ENCODE measurements at places on chromosomes 7 and 10.

- no peak for DNase-seq
Measured at GRCh38 chr10:104680467-104681401, 39.6 kb downstream of the SORCS3 start.

- no peak for DNase-seq
Measured at GRCh38 chr10:127102176-127102575, 94.2 kb downstream of the INSYN2A start.

- DNase-seq = no peak
Measured at GRCh38 chr7:112596981-112597380, 116.2 kb downstream of the LSMEM1 start.

DNA sequence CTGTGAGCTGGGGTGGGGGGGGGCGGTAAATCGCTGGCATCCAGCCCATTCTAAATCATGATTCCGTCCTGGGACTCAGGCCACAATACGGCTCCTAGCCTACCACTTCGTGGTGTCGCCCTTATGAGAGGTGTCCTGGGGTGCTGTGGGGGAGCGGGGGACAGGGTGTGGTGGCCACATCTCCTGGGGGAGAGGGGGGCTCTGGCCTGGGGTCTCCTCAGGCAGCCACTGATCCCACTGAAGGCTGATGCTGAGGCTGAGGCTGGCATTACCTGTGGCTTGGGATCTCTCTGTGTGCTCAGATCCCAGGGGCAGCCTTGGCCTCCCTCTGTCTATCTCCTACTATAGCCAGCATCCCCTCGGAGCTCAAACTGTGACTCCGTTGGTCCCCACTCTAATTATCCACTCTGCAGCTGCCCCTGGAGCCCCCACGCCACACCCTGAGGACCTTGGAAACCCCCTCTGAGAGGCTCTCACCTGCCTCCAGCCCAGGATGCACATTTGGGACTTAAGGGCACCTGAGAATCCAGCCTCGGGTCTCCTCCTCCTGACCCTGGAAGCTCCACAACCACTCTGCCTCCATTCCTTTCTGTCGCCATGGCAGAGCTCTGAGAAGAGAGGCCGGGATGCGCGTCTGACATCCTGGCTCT is 249.3 kb upstream of the TCERG1L start:
- no peak for DNase-seq

GRCh38 chr10:71727738-71728737 is 8.5 kb upstream of the C10orf105 start:
- DNase-seq = no peak

DNA sequence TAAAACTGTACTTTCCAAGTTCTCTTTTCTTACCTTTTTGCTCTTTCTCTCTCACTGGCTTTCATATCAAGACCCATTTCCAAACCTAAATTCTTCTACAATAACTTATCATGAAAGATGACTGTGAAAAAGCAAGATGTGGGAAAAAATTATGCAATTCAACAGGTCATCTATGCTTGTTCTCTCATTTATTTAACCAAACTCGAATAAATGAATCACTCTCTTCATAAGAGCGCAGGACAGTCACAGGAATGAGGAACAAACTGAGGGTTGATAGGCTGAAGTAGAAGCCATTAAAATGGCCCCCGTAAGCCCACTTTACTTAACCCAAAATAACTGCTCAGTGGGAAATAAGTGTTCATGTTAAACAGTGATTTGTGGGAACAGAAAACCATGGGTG is 1289.7 kb upstream of the SORCS1 start:
- DNase-seq = no peak
